CD4-positive, alpha-beta T cell treated with Interleukin-17A for 4 hours (primary cell): ENCODE measurements at places on chromosomes 6 and 20.

DNA sequence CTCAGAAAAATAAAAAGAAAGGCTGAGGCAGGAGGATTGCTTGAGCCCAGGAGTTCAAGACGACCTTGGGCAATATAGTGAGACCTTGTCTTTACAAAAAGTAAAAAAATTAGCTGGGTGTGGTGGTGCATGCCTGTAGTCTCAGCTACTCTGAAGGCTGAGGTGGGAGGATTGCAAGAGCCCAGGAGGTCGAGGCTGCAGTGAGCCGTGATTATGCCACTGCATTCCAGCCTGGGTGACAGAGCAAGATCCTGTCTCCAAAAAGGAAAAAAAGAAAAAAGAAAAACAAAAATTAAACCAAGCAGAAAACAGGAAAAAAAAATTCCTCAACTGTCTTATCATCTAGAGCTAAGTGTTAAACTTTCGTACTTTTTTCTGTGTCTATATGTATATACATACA is 12.4 kb upstream of the SRSF3 start:
- no peak for DNase-seq

DNA sequence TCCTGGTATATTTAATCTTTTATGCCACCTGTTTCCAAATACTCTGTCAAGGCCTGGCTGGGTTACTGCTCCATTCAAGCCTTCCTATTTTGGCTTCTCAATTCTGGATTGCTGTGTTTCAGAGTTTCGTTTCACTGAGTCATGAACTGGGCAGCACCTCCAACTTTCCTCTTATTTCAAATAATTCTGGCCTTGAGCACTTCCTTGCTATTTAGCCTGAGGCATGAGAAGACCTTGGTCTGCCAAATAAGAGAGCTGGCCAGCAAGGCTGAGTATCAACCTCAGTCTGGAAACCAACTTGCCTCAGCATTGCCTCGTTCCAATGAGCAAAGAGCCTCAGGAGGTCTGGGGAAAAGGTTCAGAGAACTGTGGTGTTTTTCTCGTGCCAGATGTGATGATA is 66.6 kb downstream of the TNFAIP3 start:
- no peak for DNase-seq

DNA sequence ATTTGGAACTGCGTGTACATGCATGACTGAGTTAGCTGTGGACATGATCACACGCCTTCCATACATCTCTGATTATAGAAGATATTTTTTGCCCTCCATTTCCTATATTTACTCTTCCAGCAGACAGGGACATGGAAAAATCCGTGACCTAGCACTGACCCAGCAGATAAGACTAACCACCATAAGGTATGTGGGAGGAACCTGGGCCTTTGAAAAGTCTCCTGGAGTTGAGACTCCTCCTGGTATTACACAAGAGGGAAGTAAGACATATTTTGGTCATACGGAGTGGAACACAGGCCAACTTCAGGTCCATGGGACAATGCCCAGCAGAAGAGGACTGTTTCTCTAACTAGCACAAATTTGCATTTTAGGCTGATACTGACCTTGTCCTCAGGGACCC is 13.7 kb upstream of the SIRPB1 start:
- DNase-seq, result no peak

DNA sequence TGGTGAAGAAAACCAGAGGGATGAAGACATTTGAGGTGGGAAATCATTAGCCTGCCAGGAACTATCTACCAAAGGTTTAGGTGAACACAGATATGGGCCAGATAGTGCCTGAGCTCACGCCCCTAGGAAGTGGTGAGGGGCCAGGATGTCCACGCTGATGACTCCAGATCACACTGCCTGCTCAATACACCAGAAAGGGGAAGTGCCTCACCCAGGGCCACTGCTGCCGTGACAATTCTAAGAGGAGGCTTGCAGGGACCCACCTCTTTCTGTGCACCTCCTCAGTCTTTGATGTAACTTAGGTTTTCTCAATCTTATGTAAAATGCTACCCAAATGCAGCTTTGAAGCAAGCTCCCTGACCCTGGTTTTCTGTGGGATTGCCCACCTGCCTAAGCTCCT is 5.4 kb upstream of the RAB44 start:
- peak; percentile 56 for DNase-seq

GRCh38 chr20:20368418-20369249 is 730 bp downstream of the INSM1 start:
- DNase-seq, result no peak

DNA sequence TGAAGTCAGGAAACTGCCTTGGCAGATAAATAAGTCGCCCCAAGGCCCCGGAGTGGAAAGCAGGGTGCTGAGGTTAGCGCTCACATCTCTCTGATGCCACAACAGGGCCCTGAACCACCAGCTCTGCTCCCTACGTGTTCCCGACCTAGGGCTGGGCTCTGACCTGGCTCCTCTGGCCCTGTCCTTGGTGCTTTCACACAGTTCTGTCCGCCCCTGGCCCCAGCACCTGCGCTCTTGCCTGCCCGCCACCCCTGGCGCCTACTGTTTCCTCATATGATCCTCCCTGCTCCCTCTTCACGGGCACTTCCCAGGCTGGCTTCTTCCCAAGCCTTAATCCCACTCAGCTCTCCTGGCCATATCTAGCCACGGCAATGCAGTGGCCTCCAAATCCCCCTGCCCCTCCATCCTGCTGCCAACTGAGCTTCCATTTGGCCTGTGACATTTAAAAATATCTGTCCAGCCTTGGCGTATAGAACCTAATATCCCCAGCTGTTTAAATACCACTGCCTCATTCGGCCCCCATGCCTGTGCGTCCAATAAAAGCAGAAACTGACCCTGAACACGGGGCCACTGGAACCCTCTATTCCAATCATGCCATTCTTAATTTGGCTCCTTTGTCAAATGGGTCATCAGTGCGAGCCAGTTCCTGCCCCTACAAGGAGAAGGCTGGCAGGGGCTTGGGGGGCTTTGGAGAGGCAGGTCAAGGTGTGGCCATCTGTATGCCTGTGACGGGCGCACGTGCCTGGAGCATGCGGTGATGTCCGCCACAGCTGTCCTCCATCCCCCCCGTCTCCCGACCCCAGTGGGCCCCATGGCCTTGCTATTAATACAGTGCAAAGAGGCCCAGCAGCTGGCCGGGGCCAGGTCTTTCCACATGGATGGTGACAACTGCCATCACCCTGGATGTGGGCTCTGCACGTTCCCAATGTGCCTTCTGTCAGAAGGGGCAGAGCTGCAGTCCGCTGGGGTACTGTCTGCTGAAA is 27.7 kb downstream of the GNAS-AS1 start:
- DNase-seq, result no peak

DNA sequence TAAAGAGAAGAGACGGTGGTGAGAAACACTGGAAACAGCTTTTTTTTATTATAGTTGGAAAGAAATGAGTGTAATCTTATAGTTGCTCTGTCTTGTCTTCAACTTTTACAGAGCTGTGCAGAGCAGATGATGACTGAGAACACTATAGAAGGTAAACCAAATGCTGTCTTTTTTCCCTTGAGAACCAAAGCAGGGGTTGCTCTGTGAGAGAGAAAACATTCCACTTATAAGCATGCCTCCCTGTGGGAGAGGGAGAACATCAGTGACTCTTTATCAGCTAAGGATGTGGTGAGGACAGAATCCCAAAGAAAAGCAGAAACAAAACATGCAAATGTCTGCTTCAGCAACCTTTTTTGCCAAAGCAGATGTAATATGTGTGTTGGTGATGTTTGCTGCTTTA is 179.3 kb upstream of the HDDC2 start:
- DNase-seq, result no peak

DNA sequence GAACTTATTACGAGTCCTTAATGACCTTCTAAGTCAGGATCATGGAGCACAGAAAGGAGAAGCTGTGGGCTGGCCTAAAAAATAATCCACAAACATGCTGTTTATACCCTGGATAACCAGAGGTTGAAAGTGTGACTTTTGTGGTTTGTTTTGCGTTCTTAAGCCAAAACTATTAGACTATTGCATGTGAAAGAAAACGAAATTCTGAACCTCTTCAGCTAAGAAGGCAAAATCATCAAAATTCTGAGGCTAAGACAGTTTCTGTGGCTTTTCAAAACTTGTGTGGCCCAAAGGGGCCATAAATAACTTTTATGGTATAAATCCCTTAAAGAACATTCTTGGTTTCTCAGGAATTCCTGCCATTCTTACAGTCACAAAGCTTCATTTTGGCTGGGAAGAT is 251.0 kb downstream of the UST start:
- no peak for DNase-seq

DNA sequence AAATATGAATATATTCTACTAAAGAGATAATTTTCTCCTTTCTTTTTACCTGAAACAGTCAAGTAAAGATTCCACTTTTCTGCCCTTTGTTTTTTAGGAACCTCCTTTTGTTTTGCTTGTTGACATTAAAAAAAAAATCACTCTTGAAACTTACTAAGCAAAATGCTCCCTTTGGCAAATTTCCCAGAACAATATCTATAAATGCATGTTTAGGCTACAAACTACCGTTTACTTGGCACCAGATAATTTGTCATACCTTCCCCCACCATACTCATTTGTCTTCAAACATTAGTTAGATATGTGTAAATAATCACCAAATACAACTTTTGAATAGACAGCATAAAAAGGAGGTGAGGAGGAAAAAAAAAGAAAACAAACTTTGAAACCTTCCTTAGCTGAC is 604.7 kb downstream of the RFPL4B start:
- DNase-seq, result no peak

DNA sequence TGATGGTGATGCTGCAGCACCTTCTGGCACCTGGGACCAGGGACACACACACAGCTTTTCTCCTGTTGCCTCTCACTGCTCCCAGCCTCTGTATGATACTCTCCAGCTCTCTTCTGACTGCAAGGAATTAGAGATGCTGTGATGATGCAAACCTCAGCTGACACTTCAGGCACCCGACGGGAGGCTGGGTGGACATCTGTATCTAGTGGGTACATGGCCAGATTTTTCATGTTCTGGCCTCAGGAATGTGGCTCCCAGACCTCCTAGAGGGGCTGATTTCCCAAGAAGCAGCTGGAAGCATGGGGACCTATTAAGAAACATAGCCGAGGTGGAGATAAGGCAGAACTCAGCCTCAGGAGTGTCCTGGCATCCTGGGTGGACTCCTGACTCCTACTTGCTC is 6.8 kb upstream of the EPB41L1 start:
- DNase-seq, result no peak

- no peak for DNase-seq
Measured at GRCh38 chr6:36378936-36379335, 8.5 kb downstream of the ETV7 start.

GRCh38 chr6:41529049-41529448 is 17.1 kb upstream of the FOXP4 start:
- no peak for DNase-seq

GRCh38 chr20:9573335-9574151 is 59.2 kb downstream of the LAMP5 start:
- DNase-seq, result no peak

GRCh38 chr20:49669601-49670189 is 44.0 kb downstream of the B4GALT5 start:
- DNase-seq, result no peak

DNA sequence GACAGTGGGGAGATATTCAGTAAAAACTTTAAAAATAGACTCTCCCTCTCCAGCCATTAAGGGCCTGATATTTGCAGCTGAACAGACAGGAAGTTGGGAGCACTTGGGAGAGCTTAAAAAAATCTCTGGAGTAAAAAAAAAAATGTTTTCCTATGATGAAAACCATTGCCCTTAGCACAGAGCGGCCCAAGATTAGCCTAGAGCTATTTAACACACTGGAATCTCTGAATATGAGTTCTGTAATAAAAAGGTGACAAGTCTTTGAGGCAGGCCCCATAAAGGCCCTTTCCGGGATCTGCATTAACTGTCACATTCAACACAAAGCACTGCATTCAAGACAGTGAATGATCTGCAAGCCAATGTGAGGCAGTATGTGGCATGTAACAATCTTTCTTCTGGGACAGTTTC is 393.7 kb downstream of the ZFAND3 start:
- DNase-seq, result no peak

DNA sequence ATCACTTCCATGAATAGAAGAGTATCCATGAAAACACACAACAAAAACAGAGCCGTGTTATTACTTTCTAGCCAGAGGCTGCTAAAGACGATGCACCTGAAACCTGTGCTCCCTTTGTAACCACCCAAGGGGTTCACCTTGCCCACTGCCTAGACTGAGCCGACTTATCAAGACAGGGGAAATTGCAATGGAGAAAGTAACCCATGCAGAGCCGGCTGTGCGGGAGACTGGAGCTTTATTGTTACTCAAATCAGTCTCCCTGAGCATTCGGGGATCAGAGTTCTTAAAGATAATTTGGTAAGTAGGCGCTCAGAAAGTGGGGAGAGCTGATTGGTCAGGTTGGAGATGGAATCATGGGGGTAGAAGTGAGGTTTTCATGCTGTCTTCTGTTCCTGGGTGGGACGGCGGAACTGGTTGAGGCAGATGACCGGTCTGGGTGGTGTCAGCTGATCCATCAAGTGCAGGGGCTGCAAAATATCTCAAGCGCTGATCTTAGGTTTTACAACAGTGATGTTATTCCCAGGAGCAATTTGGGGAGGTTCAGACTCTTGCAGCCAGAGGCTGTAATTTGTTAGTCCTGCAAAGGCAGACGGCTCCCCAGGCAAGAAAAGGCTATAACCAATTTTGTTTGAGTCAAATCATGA is 366.6 kb downstream of the PREX1 start:
- no peak for DNase-seq

GRCh38 chr6:110351986-110352385 is 6.2 kb downstream of the METTL24 start:
- DNase-seq, result no peak

- peak; percentile 77 for DNase-seq
Measured at GRCh38 chr20:59403261-59403961, 103.0 kb downstream of the EDN3 start.

- no peak for DNase-seq
Measured at GRCh38 chr6:87669051-87669450, 33.0 kb downstream of the AKIRIN2 start.

DNA sequence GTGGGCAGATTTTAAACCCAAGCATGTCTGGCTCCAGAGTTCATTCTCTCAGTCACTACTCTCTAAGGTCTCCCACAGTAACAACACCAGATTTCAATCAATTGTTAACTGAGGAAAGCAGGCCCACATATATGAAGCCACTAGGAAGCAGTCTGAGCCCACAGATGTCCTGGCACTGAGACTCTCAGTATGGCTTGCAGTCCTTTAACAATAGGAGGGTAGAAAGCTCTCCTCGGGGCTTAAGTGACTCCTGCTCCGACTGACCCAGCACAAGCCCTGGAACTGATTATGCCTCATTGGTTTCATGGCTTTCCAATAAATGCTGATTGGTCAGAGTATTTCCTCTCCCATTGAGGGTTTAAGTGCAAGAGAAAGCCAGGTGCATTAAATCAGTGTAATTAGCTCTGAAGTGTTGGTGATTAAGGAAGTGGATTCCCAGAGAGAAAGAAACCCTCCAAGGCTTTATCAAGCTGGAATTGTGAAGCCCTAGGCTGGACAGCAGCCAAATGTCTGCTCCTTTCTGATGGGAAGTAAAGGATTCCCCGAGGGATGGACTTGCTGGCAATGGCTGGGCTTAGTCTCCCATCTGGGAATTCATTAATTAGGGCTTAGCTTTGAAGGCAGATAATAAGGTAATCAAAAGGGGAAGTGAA is 76.6 kb upstream of the PROKR2 start:
- no peak for DNase-seq
